Non-pigmented ciliary epithelial cell (primary cell): ENCODE measurements at places on chromosomes 11 and 22.

- DNase-seq, result no peak
Measured at GRCh38 chr22:27518531-27519340, 282.8 kb downstream of the MN1 start.

- no peak for DNase-seq
Measured at GRCh38 chr11:29916040-29916439, 100.8 kb downstream of the KCNA4 start.

DNA sequence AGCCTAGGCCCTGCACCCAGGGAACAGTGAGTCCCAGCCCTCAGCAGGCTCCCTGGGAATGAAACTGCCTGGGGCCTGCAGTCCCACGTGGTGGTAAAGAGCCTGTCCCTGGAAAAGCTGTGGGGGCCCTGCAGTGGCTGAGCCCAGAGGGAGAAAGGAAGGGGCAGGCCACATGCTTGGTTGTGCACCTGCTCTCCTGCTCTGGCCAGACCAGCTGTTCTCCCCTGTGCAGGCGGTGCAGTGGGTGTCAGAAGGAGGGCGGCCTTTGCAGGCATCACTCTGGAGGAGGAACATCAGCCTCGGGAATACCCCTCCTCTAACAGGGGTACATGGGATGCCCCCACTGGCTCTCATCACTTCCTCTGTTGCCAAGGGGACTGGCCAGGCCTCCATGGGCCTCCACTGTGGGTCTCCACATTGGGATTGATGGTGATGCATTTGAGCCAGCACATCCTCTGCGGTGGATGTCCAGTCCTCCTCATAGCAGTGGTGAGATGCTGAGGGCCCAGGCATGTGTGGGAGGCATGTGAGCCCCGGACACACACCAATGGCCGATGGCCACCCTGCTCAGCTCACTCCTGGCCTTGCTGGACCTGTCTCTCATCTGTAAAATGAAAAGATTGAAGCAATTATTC is 690.4 kb downstream of the BRD1 start:
- DNase-seq, result no peak

DNA sequence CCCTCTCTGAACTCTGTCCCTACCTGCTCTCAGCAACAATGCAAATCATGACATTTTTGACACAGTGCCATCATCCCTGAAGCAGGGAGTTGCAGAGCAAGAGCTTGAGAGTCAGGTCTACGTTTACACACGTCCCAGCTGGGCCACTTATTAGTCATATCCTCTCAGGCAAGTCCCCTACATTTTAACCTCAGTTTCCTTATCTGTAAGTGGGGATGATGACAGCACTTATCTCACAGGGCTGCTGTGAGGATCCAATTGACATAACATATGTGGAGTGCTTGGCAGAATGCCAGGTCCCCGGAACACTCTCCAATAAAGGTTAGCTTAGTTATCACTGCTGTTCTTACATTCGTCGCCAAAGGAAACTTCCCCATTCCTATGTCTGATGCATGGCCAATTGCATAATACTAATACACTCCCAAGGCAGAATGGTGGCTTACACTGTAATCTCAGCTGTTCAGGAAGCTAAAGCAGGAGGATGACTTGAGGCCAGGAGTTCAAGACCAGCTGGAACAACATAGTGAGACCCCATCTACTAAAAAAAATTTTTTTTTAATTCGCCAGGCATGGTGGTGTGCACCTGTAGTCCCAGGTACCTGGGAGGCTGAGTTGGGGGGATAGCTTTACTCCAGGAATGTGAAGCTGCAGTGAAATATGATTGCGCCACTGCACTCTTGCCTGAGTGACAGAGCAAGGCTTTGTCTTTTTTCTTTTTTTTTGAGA is 16.6 kb downstream of the ASCC2 start:
- peak; percentile 97 for DNase-seq

DNA sequence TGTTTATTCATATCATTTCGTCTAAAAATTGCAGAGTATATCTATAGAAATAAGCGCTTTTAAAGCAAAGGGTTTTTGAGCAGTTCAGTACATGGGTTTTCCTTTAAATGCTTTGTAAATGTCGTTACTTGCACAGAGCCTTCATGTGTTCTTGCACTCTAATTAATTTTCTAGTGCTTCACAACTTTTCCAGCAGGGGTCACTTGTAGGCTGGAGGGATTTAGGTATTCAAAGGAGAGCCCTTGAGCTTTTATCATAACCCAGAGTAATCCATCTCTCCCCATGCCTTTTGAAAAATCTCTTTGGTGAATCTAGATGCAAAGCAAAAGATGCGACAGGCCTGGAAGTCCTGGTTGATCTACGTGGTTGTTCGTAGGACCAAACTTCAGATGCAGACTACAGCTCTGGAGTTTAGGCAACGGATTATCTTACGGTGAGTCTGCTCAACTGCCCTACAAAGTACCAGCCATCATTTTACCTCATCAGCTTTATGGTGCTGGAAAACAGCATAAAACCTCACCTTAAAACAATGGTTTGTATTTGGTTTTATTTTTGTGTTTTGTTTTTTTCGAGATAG is 60.4 kb downstream of the SFI1 start:
- no peak for DNase-seq

DNA sequence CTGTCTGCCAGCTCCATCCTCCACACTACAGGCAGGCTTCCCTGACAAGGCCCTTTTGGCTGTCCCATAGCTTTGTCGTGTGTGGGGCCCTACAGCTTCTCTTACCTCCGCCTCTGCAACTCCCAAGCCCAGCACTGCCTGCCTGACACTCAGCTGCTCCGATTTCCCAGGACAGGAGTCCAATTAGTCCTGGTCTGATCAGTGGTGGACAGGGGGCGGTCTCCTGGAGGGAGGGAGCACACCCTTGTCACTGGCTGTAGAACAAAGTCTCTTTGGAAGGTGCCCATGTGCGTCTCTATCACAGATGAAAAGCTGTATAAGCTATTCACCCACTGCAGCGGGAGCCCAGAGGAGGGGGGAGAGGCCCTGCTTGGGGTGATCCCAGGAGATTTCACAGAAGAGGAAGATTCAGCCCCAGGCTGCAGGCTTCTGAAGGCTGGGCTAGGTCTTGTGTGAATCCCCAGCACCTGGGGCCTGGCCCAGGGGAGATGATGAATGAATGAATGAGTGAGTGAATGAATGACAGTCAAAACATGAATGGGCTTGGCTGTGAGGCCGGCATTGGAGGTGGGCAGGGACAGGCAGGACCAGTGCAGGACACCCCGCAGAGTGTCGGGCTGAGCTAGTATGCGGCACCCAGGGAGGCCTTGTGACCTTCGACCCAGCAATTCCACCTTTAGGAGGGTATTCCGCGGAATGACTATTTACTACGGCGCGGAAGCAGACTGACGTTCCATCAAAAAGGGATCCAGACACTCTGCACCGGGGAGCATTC is 142.4 kb downstream of the CACNA1I start:
- no peak for DNase-seq

- no peak for DNase-seq
Measured at GRCh38 chr11:4118107-4118506, 23.5 kb downstream of the RRM1 start.

GRCh38 chr11:21460082-21460481 is 732.8 kb upstream of the ANO5 start:
- DNase-seq, result no peak

DNA sequence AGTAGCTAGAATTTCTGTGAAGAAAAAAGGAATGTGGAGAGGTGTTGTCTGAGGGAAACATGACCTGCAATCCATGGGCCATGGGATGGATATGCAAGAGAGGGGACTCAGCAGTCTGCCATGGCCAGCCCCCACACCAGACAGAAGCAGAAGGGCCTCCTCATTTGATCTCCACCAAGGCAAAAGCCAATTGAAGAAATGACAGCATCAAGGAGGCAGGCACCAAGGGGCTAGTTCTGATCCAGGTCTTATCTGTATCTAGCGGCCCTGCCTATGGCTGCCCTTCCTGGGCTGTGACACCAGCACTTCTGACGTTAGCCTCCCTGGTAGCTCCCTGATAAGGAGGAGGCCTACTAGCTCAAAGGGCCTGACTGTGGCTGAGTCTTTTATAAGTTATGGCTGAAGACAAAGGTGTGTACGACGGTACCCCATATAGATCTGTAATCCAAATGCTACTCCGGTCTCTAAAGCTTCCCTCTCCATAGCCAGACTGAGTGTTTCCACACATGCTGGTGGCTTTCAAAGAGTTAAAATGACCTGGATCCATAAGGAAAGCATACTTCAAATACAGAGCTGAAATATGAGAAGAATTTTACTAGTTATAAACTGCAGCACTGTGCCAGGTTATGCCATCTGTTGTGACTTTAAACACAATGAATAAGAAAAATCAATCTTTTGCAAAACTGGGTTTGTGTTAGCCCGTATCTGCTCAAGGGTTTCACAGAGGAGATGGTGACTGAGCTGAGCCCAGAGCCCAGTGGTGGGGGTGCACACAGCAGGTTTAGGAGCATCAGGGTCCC is 34.4 kb downstream of the HIRA start:
- DNase-seq, result no peak
